ENCODE measurements at places on chromosomes 7 and 10. TPM values are rescaled to one million over a fixed set of nuclear protein-coding genes. Genes with fewer than 3 reads are reported as not detected.

GRCh38 chr10:66586073-66586472 lies 339.8 kb upstream of the LRRTM3 start:
- DNase-seq: no peak

GRCh38 chr10:92801978-92802872 lies 46.1 kb upstream of the EXOC6 start:
- no peak for DNase-seq

TBXAS1 gene
- total RNA-seq: 5.8 TPM

LRRN3 gene
- 29.6 TPM for total RNA-seq

DNA sequence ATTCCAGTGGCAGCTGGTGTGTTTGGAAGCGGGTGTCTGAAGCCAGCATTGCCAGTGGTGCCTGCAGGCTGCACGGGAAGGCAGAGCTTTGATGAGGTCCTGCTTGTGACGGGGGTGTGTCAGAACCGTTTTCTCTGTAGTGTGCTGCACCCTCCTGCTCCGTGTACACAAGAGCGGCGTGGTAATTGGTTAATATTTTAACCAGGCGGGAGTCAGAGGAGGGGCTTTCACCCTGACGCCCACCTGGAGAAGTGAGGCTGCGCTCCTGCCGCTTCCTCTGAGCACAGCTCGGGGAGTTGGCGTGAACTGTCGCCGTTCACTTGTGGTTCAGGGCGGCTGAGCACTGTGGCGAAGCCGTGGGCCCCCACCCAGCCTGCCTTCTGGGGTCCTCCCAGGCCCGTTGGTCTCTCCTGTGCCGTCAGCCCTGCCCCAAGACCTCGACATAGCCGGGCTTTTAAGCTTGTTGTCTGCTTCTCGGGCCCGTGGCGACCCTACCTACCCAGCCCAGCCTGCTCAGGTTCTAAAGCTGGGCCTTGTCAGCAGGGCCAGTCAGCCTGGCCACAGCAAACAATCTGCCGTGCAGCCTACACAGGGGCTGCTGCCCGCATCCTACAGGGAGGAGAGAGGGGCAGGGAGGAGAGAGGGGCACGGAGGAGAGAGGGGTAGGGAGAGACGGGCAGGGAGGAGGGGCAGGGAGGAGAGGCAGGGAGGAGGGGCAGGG lies 11.6 kb downstream of the NKX6-2 start:
- DNase-seq: no peak

DNA sequence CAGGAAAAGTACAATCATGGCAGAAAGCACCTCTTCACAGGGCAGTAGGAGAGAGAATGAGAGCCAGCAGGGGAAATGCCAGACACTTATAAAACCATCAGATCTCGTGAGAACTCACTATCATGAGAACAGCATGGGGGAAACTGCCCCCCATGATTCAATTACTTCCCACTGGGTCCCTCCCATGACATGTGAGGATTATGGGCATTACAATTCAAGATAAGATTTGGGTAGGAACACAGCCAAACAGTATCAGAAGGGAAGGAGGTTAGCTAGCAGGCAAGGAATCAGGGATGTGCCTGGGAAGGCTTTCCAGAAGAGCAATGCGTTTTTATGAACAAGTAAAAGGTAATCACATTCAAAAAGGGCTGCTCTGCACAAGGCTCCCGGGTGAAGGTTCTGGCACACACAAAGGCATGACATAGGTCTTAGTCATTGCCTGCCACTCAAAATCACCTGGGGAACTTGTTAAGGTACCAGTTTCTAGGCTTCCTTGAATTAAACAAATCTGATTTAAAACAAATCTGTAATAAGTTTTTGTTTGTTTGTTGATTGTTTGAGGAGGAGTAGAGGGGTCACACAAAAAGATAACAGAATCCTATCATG lies 40.9 kb downstream of the BMPER start:
- DNase-seq: no peak

All from activated naive CD4-positive, alpha-beta T cell treated with anti-CD3 and anti-CD28 coated beads, Interleukin-2, amount 50 U/mL, for 72 hours (primary cell).